Midbrain (tissue), 1 donor: ENCODE measurements at places on chromosomes 7 and 10.

DNA sequence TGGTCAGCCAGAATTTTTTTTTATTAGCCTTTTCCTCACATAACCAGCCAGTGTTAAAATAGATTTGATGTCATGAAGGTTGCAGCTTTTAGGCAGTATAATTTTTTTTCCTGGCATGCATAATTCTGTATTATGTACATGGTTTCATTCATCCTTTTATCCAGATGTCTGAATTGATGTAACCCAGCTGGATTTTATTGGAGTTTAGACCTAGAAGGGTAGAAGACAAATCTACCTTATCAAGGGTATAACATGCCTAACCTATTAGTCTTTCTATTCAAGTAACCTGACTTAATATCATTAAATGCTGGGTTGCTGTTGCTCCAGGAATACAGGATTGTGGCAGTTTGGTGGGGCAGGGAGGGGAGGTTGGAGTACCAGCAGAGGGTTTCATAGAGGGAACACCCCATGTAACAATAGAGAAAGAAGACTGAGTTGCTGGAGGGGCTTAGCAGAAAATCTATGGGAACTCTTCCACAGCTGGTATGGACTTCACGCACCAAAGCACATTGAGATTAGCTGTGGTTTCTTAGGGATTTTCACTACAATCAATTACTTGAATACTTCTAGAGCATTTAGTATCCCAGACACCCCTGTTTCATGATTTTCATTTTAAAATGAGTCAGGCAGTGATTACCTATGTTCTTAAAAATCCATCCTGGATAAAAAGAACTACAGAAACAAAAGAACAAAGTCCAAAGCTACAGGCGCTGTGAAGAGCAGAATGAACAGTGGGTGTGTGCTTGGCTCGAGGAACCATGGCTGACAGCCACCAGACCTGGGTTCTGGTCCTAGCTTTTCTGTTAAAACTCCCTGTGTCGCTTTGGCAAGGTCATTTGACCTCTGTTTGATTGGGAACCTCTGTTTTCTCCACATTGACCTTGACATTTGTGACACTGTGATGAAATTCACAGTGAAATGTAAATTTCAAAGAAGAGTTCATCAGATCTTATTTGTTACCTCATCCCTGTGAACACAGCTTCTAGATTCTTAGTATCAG lies 93.5 kb downstream of the CREM start:
- no peak for DNase-seq

- DNase-seq = no peak
Observed at GRCh38 chr10:132110111-132110521, 44.4 kb downstream of the JAKMIP3 start.

- DNase-seq = no peak
Observed at GRCh38 chr10:77770081-77770867, 132.7 kb upstream of the KCNMA1 start.

DNA sequence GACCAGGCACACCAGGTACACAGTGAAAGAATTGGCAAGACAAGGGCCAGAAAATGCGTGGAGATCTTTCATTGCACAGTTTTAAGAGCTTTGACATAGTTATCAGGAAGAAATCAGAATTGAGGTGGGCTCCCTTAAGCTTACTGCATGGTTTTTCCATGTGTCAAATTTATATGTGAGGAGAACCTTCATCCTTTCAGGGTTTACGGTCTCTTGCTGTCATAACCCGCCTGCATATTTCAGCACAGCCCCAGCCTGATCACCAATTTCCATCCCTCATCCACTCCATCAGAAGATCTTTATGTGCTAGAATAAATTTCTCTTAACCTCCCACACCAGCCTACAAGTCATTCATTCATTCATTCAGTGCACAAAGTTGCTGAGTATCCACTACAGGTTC lies 373.1 kb downstream of the KCNMA1 start:
- no peak for DNase-seq

DNA sequence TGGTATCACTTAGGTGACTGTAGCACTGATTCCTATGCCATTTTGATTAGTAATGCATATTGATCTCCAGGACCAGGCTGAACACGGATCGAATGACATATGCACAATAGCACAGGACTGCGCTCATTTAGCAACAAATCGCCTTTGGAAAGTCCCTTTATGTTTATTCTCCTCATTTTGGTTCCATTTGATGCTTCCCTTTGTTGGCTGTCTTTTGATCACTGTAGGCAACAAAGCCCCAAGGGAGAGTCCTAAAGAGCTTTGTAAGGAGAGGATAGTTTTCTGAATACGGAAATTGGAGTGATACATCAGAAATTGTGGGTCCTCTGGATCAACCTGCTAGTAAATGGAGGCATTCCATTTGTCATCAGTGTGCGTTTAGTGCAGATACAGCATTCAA lies 1111.4 kb downstream of the SORCS1 start:
- no peak for DNase-seq

GRCh38 chr10:120746001-120746777 lies 105.0 kb upstream of the WDR11 start:
- DNase-seq = no peak

GRCh38 chr10:80173466-80173865 lies 31.9 kb downstream of the ANXA11 start:
- no peak for DNase-seq

GRCh38 chr10:119651514-119652360 lies 557 bp downstream of the BAG3 start:
- DNase-seq = no peak

DNA sequence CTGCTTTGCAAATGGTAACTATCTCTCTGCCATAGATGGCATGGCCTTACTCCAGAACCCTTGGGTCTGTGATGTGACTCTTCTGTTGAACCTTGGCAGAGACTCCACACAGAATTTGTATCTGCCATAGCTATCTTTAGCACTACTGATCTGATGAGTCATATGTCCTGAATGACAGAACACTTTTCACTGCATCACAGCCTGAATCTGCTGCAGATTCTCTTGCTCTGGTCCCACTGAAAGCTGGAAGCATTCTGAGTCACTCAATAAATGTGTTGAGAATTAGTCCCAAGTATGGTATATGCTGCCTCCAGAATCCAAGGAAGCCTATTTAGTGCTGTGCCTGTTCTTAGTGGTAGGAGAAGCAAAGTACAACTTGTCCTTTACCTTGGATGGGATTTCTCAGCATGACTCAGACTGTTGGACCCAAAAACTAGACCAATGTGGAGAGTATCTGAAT lies 39.5 kb upstream of the ANKRD1 start:
- no peak for DNase-seq

GRCh38 chr7:137272249-137272648 lies 71.3 kb downstream of the PTN start:
- DNase-seq = no peak

DNA sequence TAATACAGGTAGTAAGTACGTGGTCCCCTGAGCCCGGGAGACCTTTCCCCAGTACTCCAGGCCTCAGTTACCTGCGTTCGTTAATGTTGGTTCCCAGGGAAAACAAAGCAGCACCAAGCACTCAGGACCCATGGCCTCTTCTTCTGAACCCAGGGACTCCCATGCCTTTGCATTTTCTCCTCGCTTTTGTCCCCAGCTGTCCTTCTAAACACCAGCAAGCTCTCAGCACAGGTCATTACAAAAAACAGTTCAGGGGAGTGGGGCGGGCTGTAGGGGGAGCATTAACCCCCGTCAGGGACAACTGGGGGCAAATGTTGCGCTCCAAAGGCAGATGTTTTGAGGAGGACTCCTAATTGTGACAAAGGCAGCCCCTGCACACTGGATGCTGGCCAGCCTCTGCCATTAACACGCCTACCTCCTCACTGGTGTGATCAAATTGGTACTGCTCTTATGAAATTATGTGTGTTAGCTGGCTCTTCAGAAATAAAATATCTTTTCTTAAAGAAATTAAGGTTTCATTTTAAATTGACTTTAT lies 80.5 kb upstream of the LRGUK start:
- no peak for DNase-seq

DNA sequence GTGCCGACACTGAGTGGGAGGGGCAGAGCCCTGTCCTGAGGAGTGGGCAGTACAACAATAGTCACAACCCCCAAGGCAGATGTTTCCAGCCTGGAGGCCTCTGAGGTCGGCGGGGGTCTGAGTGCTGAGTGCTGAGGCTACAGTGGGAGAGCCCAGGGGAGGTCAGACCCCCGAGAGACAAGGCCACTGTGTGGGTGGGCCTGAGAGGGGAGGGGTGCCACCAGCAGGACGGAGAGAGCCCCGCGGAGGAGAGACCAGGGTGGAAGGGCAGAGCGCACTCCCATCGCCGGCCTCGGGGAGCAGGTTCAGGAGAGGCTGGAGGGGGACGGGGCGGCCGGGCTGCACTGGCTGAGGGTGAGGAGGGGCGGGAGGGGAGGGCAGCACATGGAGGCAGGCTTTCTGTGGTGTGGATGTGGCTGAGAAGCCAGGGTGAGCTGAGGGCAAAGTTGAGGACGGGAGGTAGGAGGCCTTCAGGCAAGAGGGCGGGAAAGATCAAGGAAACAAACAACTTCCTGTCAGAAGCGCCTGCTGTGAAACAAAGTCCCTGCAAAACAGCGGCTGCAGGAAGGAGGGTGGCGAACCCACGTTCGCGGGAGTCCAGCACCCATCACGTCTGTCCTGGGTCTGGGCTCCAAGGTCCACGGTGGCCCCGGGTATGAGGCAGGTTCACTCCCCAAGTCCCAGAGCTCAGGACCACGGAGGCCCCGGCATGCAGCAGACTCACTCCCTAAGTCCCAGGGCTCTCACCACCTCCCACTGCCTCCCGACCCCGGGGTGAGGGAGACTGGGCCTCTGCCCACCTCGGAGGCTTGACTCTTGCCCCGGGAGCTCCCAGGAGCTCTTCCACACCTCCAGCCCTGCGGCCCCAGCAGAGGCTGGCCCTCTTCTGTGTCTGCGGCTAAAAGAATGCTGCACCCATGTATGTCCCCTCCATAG lies 76.8 kb upstream of the NKX6-2 start:
- no peak for DNase-seq

DNA sequence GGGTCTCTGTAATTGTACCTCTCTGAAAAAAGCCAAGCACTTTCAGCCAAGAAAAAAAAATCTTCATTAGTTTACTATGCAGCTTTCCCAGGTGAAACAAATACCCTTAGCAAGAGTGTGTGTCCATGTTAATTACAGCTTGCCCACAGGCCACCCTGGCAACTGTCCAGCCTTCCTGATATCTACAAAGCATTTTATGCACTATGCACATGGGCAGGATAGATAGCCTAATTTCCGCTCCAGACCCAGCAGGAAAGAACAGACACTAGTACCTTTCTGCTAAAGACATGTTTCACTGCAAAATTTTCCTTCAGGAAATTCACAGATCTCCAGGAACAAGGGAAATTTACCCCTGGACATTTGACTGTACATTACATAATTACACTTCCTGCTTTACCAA lies 24.4 kb downstream of the CACNA2D1 start:
- no peak for DNase-seq

DNA sequence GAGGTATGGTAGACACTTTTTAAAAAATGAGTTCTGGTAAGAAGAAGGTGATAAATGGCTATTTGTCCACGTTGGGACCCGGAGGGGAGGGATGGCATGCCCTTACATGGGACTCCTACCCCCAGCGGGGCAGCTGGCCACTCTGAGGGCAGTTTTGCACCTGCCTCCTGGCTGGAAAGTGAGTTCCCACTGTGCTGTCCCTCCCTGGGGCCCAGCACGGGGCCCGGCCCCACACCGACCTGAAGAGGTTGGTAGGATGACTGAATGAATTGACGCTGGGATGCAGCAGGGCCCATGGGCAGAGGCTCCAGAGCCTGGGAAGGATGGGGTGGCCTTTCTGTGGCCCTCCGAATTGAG lies 601 bp upstream of the AEBP1 start:
- DNase-seq = no peak
